Activated naive CD8-positive, alpha-beta T cell treated with anti-CD3 and anti-CD28 coated beads for 36 hours (primary cell): ENCODE measurements at places on chromosomes 3 and 15. TPM values are rescaled to one million over a fixed set of nuclear protein-coding genes. Genes with fewer than 3 reads are reported as not detected.

RTP3 gene
- not detected for total RNA-seq

TRH gene
- not detected for total RNA-seq

STAC gene
- not detected for total RNA-seq

MME gene
- total RNA-seq, result not detected

STAB1 gene
- total RNA-seq, result 0.08 TPM

ZNF501 gene
- total RNA-seq, result 3.6 TPM

PP2D1 gene
- total RNA-seq, result not detected

PLA2G4D gene
- total RNA-seq, result not detected

P2RY13 gene
- not detected for total RNA-seq

LOXL1 gene
- total RNA-seq, result 2.1 TPM

ANKRD34C gene
- not detected for total RNA-seq

MASP1 gene
- not detected for total RNA-seq

ITPKA gene
- total RNA-seq, result 1.6 TPM

SLC9A9 gene
- 2.3 TPM for total RNA-seq

WNT5A gene
- total RNA-seq, result not detected

ZNF280D gene
- total RNA-seq, result 14.6 TPM

RNF7 gene
- 69.1 TPM for total RNA-seq

IQCF5 gene
- total RNA-seq, result not detected

GABRA5 gene
- total RNA-seq, result not detected

XIRP1 gene
- total RNA-seq, result 0.91 TPM

CKMT1B gene
- 0.92 TPM for total RNA-seq

CSPG4 gene
- total RNA-seq, result not detected

PLOD2 gene
- total RNA-seq, result 1.3 TPM

SMCO1 gene
- not detected for total RNA-seq

NDUFAF3 gene
- total RNA-seq, result 82.0 TPM

GHSR gene
- not detected for total RNA-seq

ANKRD63 gene
- total RNA-seq, result not detected

PRSS50 gene
- not detected for total RNA-seq
